Activated naive CD8-positive, alpha-beta T cell treated with anti-CD3 and anti-CD28 coated beads for 36 hours (primary cell): ENCODE measurements at places on chromosomes 2 and 18.
A peak's percentile ranks its signal among the peaks of the same experiment; 100 is the strongest.

DNA sequence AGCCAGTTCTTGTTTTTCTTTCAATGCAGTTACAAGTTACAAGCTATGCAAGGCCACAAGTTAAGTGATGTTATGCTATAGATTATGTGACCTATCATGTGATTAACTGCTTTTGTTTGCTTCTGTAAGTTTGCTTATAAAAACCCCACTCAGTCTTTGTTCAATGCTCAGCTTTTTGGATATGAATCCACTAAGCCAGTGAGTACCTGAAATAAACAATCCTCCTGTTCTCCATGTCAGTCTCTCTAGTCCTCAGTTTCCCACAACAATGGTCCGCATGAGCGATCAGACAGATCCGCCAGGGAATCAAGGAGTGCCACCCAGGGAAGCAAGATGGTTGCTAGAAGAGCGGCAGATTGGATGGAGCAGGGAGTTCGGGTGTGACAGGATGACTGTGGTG lies 30.7 kb upstream of the ZNF236 start:
- DNase-seq: no peak
- no peak overlapping the region for H3K4me3 ChIP-seq
- peaks cover 17% of the 10 kb centered on the region for H3K27me3 ChIP-seq
- no peak overlapping the region for H3K27ac ChIP-seq

GRCh38 chr2:64024259-64024949 lies 5.2 kb upstream of the VPS54 start:
- DNase-seq: no peak
- H3K27me3 ChIP-seq: no peaks in the 10 kb centered on the region
- H3K4me1 ChIP-seq: peaks cover 36% of the 10 kb centered on the region

DNA sequence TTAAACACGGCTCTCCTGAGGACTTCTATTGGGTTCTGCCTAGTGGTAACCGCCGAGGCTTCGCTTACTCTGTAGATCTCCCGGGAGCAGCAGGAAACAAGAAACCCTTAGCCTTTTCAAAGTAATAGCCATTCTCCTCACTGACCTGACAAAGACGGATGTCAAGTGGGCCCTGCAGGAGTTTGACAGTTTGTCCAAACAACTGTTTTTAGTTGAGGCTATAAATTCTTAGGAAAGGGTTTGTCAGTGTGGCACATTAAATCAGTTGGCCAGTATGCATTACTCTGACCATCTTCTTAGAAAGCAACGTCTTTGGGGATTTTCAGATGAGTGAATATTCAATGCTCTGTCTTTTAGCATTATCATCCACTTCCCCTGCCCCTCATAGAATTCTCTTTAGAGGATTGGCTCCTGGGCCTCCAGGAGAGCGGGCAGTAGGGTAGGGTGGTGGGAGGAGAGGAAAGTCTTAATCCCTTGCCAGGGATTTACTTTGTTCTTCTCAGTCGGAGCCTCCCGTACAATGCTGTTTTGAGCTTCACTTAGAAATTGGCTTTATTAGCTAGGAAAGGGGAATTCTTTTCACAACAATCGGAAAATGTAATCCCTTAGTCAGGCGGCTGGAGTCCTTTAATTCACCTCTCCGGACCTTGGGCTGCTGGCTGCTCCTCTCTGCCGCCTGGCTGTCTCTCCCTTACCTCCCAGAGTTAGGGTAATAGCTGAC lies 13.3 kb upstream of the C18orf32 start:
- no peaks in the 10 kb centered on the region for H3K4me1 ChIP-seq
- no peak overlapping the region for H3K27ac ChIP-seq
- H3K4me3 ChIP-seq: no peak overlapping the region
- peaks cover 12% of the 10 kb centered on the region for H3K27me3 ChIP-seq
- no peak for DNase-seq

GRCh38 chr2:37148325-37148724 lies 8.5 kb downstream of the EIF2AK2 start:
- peaks cover 24% of the 10 kb centered on the region for H3K4me1 ChIP-seq
- H3K36me3 ChIP-seq: peaks cover 34% of the 10 kb centered on the region
- no peak overlapping the region for H3K27ac ChIP-seq
- no peak for DNase-seq
- H3K4me3 ChIP-seq: no peak overlapping the region

DNA sequence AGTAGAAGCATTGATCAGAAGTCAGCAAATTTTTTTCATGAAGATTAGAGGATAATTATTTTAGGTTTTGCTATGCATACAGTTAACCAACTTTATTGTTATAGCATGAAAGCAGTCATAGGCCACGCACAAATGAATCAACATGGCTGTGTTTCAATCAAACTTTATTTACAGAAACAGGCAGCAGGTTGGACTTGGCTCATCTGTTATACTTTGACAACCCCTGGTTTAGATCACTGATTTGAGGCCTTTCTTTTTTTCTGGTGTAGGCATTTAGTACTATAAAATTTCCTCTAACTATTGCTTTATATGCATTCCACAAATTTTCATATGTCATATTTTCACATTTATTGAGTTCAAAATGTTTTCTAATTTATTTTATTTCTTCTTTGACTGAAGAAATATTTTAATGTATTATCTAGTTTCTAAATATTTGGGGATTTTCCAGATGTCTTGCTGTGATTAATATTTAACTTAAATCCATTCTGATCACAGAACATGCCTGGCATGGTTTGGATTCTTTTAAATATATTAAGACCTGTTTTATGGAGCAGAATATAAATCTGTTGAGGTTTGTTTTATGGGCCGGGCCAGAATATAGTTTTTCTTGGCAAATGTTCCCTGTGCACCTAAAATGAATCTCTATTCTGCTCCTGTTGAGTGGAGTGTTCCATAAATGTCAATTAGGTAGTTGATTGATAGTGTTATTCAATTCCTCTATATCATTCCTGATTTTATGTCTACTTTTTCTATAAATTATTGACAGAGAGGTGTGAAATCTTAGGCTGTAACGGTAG lies 116.3 kb upstream of the KLHL29 start:
- H3K4me1 ChIP-seq: no peaks in the 10 kb centered on the region
- no peak overlapping the region for H3K27ac ChIP-seq
- H3K4me3 ChIP-seq: no peak overlapping the region
- H3K36me3 ChIP-seq: no peaks in the 10 kb centered on the region

- DNase-seq: no peak
- peaks cover 22% of the 10 kb centered on the region for H3K36me3 ChIP-seq
- no peaks in the 10 kb centered on the region for H3K27me3 ChIP-seq
- peaks cover 2% of the 10 kb centered on the region for H3K4me1 ChIP-seq
These were observed 35.0 kb downstream of the PIKFYVE start for GRCh38 chr2:208300847-208301618.

DNA sequence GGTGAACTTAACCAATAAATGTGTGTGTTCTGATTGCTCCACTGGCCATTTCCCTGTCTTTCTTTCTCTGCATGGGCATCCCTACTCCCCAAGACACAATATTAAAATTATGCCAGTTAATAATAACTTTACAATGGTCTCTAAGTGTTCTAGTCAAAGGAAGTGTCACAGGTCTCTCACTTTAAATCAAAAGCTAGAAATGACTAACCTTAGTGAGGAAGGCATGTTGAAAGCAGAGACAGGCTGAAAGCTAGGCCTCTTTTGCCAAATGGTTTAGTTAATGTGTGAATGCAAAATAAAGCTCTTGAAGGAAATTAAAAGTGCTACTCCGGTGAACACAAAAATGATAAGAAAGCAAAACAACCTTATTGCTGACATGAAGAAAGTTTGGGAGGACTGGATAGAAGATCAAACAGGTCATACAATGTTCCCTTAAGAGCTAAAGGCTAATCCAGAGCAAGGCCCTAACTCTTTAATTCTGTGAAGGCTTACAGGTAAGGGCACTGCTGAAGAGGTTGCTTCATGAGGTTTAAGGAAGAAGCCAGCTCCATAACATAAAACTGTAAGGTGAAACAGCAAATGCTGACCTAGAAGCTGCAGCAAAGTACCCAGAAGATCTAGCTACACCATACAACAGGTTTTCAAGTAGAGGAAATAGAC lies 44.0 kb upstream of the ARHGAP15 start:
- H3K4me3 ChIP-seq: no peak overlapping the region
- no peak for DNase-seq
- no peaks in the 10 kb centered on the region for H3K36me3 ChIP-seq
- peak overlapping the region; percentile 54 for H3K27ac ChIP-seq

- no peaks in the 10 kb centered on the region for H3K4me1 ChIP-seq
- DNase-seq: no peak
- H3K36me3 ChIP-seq: no peaks in the 10 kb centered on the region
- H3K27ac ChIP-seq: no peak overlapping the region
- H3K4me3 ChIP-seq: no peak overlapping the region
These were observed 714.1 kb downstream of the KCNJ3 start for GRCh38 chr2:155412598-155412997.

GRCh38 chr2:156430980-156431358 lies 5.2 kb upstream of the GPD2 start:
- H3K4me1 ChIP-seq: peaks cover 20% of the 10 kb centered on the region
- H3K27ac ChIP-seq: peak overlapping the region; percentile 51
- H3K36me3 ChIP-seq: no peaks in the 10 kb centered on the region
- DNase-seq: no peak

GRCh38 chr2:197972061-197972460 lies 167.7 kb downstream of the PLCL1 start:
- H3K27ac ChIP-seq: no peak overlapping the region
- peaks cover 4% of the 10 kb centered on the region for H3K36me3 ChIP-seq
- no peak for DNase-seq
- H3K27me3 ChIP-seq: no peaks in the 10 kb centered on the region
- peaks cover 13% of the 10 kb centered on the region for H3K4me1 ChIP-seq

GRCh38 chr18:75209129-75209950 lies at the start of gene PTGR3:
Gene PTGR3 (minus strand): TSS chr18:75209139. CDS start chr18:75209058, 81 bp downstream.
- H3K4me3 ChIP-seq: peak within 1 kb of the TSS; percentile 95
- peaks cover 28% of the 10 kb centered on the region for H3K27me3 ChIP-seq
- peak within 1 kb of the TSS; percentile 94 for H3K27ac ChIP-seq
- DNase-seq: peak; percentile 81
- peaks cover 58% of the 10 kb centered on the region for H3K4me1 ChIP-seq
- peaks cover 7% of the 10 kb centered on the region for H3K36me3 ChIP-seq

- no peak for DNase-seq
- H3K4me1 ChIP-seq: peaks cover 23% of the 10 kb centered on the region
- H3K27me3 ChIP-seq: peaks cover 87% of the 10 kb centered on the region
- H3K4me3 ChIP-seq: no peak overlapping the region
These were observed 1.5 kb downstream of the RAX start for GRCh38 chr18:59271606-59272220.
